Right hindlimb (tissue), 1 donor: ENCODE measurements at places on chromosomes 5 and 9.

DNA sequence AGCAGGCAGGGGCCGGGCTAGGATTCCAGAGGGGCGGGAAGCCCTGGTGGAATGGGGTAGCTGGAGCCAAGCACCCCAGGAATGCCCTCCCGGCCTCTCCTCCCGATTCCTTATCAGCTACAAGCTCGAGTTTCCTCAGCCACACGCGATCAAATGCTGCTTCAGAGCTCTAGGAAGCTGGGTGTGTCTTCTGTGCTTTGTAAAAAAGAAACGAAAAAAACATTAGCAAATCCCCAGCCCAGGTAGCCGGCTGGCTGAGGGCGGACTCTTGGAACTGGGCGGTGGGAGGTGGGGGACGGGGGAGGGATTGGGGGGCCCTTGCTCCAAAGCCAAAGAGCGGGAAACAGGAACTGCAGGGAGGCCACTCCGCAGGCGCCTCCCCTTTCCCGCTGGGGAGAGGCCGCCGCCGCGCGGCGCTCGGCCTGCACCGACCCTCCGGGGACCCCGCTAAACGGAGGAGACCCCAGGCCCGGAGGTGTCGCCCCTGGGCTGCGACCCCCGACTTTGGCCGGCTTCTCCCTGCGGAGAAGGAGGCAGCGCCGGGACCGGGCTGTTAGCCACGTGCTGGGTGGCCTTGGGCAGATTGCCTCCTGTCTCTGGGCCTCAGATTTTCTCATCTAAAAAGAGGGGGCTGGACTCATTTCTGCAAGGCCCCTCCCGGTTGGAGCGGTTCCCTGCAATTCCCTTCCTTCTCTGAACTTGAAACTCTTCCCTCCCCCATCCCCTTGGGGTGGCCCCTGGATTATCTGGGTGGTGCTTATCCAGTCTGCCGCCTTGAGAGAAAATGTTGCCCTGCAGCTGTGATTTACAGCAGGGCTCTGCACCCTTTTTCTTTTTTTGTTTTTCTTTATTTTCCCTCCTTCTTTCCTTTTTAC is 40.9 kb upstream of the FABP6 start:
- peak; percentile 84 for DNase-seq

- peak; percentile 42 for DNase-seq
These were observed 10.9 kb downstream of the SEMA5A start for GRCh38 chr5:9534881-9535517.

- no peak for DNase-seq
These were observed 31.7 kb upstream of the GRHPR start for GRCh38 chr9:37390759-37391158.

DNA sequence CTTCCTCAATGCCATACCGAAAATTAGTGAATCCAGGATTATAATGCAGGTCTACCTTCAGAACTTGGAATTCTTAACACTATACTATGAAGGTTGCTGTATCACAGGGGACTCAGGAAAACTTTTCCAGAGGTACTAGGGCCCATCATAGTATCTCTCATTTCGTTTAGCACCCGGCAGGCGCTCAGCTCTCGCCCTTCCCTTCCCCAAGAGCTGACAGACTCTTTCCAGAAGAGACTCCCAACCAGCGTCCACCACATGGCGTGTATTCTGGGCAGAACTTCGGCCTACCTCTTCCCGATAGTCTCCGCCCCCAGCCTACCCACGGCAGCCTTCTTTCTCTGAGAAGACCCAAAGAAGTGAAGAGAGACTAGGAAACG is 271 bp downstream of the NOL8 start:
- DNase-seq: no peak

GRCh38 chr9:83472764-83473163 is 65.4 kb downstream of the FRMD3 start:
- no peak for DNase-seq

DNA sequence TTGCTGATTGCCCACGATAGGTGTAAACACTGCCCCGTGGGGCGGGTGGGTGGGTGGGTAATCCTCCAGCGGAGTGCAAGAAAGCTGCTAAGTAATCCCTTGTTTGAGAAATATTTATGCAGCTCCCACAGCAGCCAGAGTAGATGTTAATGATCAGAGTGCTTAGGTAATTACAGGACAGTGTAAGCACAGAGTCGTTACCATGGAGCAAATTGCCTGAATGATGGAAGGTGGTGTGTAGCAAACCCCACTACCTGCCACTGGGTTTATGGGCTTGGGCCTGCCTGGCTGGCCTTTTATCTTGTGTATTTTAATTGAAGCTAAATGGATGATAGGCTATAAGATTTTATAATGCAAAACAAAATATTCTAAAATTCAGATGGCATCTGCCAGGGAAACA is 110.0 kb downstream of the COL5A1 start:
- DNase-seq: no peak

DNA sequence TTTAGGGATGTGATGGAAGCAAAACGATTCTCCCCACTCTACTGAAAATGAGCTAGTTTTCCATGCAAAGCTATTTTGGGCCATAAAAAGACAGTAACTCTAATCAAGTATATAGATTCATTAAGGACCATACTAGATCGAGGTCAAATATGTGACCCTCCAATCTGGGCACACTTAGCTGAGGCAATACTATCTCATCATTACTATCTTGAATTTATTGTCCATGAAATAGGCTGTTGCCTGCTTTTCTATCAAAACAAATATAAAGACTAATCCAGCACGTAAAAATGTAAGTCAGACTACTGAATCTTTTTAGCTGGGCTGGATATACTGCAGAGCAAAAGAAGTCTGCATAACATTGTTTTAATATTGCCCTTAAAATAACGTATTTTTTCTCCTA is 943.1 kb downstream of the NR2F1-AS1 start:
- no peak for DNase-seq

GRCh38 chr5:88732181-88732633 is 150.8 kb downstream of the MEF2C start:
- DNase-seq: peak; percentile 44

- no peak for DNase-seq
These were observed 20.8 kb downstream of the PAPPA start for GRCh38 chr9:116174347-116174746.

GRCh38 chr5:27854243-27854852 is 816.0 kb upstream of the CDH9 start:
- DNase-seq: no peak

- DNase-seq: no peak
These were observed 87.0 kb upstream of the ZNF462 start for GRCh38 chr9:106775960-106776359.

- no peak for DNase-seq
These were observed 1246.0 kb upstream of the DMAC1 start for GRCh38 chr9:9045572-9045971.

DNA sequence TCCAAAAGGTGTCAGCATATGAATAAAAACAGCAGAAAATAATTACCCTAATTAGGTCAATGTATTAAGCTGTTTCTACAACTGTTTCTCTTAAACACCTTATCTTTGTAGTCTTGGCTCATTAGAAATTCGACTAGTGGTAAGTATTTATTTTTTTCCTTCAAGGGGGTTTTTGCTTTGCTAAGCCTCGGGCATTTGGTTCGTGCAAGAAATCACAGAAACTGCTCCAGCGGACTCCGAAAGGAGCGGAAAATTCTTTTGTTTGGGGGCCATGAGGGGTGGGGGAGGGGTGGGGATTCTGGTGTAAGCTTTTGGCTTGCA is 757 bp downstream of the ZBED3 start:
- no peak for DNase-seq

GRCh38 chr5:131302506-131302905 is 38.7 kb downstream of the CDC42SE2 start:
- DNase-seq: no peak
